ENCODE measurements at places on chromosomes 1 and 21.

DNA sequence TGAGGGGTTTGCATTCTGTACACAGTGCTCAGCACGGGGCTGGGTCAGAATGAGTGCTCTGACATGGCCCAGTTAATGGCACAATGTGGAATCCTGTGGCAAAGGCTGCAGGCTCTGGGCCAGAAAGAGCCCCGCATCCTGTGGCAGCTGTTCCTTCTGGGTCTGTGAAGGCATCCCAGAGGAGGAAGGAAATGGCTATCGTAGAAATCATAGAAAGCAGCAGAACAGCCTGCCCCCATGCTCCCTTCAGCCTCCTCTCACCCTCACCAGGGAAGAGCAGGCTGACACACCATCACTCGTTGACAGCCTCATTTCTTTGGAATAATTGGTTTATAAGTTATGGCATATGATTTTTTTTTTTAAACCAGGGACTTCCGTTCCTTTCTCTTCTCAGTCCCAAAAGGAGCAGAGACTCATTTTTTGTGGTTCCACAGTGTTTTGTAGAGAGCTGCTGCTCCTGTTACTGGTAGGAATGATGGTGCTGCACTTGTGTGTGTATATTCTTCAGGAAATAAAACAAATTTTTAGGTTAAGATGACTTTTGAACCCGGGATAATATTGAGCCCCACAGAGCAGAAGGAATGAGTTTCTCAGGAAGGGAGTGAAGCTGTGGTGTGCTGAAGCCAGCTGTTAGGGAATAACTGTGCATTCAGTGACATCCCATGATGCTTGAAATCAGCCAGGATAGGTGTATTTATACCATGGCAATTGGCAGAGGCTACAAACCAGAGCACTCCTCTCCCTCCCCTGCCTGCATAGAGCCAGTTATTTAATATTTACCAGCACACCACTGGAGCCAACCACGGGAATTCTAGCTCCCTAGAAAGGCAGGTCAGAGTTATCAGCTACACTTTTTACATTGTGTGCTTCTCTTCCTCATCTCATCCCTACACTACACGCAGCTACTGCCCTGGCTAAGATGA is 32.0 kb downstream of the PLXNA2 start:
- no peak for DNase-seq

- no peak for DNase-seq
Observed at GRCh38 chr1:197213193-197213592, 54.9 kb upstream of the CRB1 start.

- DNase-seq, result no peak
Observed at GRCh38 chr1:154465621-154466195, 36.3 kb upstream of the TDRD10 start.

GRCh38 chr1:6218375-6219164 is 12.7 kb downstream of the RNF207 start:
- no peak for DNase-seq

- DNase-seq, result no peak
Observed at GRCh38 chr1:242398351-242398750, 126.1 kb downstream of the PLD5 start.

DNA sequence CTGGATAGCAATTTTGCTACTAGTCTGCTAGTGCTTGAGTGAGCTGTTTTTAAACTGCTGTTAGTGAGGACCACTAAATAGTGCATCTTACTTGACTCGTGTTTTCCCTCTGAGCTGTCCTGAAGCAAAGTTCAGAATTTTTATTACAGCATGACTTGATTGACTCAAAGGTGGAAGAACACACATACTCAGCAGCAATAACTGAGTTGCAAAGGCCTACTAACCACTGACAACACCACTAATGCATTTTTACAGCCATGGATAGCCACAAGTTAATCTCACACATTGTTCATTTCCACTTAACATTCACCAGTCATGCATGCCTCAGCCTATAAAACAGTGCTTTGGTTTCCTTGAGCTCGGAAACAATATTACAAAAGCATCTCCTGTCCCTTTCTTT is 148.7 kb downstream of the RUNX1 start:
- DNase-seq, result no peak

DNA sequence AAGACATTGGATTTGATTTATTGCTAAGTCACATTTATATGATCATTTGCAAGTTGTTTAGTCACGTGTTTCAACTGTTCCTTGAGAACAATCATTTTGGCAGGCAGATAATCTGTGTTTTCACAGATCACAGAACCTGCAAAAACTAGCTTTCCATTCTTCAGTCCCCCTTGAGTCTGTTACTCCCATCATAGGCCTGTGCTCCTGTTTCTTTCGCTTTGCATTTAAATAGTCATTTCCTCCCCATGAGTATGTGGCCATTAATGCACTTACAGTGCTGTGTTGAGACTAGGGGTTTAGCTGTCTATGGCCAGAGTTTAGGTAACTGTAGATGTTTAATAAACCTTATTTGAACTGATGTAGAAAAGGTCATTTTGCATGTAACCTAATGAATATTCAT is 214.5 kb downstream of the PATJ start:
- no peak for DNase-seq
